Bronchial epithelial cell (primary cell): ENCODE measurements at places on chromosomes 7 and 10. TPM values are rescaled to one million over a fixed set of nuclear protein-coding genes. Genes with fewer than 3 reads are reported as not detected.

GRCh38 chr7:131934452-131934851, 378.0 kb upstream of the PODXL start:
- no peak for DNase-seq

GRCh38 chr7:138890499-138891445, 90.4 kb downstream of the KIAA1549 start:
- DNase-seq, result no peak

- no peak for DNase-seq
These were observed 5.4 kb upstream of the TNS3 start for GRCh38 chr7:47587351-47587750.

Gene GPC2
- 1.0 and 1.3 TPM in 2 replicates for total RNA-seq
